Omental fat pad (tissue), 4 donors: ENCODE measurements at places on chromosomes 16 and 17. TPM values are rescaled to one million over a fixed set of nuclear protein-coding genes. Genes with fewer than 3 reads are reported as not detected.

Gene KRTAP1-5
- total RNA-seq = not detected

Gene KRT27
- not detected for total RNA-seq

Gene TUBG1
- 19.8 TPM for total RNA-seq

Gene GAS2L2
- 0.82 TPM for total RNA-seq

Gene DCUN1D3
- 77.8 TPM for total RNA-seq

Gene GOSR2
- total RNA-seq = 45.5 TPM

Gene CDRT15
- total RNA-seq = not detected

Gene NAGS
- total RNA-seq = 0.95 TPM

Gene ZNF423
- total RNA-seq = 22.9 TPM

Gene MEOX1
- 12.4 TPM for total RNA-seq

Gene NPIPA2
- total RNA-seq = not detected

Gene DHRS7C
- not detected for total RNA-seq

Gene NPB
- total RNA-seq = not detected

Gene GALR2
- not detected for total RNA-seq

Gene FXR2
- total RNA-seq = 24.0 TPM
